Forelimb muscle (tissue), 1 donor: ENCODE measurements at places on chromosomes 6 and 20. TPM values are rescaled to one million over a fixed set of nuclear protein-coding genes. Genes with fewer than 3 reads are reported as not detected.

PGC gene
- not detected for polyA plus RNA-seq

BPIFB4 gene
- 0.29 TPM for polyA plus RNA-seq

DNA sequence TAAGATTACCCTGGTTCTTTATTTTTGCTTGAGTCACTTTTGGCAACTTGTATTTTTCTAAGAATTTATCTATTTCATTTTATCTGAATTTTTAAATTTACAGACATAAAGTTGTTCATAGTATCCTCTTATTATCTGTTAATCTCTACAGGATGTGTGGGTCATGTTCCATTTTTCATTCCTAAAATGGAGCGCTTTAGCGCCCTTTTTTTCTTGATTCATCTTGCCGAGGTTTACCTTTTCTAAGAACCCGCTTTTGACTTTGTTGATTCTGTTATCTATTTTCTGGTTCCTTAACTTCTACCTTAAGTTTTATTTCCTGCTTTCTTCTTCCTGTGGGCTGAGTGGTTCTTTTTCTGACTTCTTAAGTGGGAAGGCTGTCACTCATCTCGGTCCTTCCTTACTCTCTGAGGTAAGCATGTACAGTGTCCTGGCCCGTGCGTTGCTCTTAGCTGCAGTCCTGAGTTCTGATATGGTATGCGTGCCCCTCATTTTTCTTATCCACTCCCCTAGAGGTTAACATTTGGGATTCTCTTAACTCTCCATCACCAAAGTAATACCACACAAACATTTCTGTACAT, 399.8 kb downstream of the CDC5L start:
- DNase-seq: no peak

- no peak for DNase-seq
Observed at GRCh38 chr20:23628402-23629016, 9.2 kb downstream of the CST3 start.
